ENCODE measurements at places on chromosomes 16 and 17.

DNA sequence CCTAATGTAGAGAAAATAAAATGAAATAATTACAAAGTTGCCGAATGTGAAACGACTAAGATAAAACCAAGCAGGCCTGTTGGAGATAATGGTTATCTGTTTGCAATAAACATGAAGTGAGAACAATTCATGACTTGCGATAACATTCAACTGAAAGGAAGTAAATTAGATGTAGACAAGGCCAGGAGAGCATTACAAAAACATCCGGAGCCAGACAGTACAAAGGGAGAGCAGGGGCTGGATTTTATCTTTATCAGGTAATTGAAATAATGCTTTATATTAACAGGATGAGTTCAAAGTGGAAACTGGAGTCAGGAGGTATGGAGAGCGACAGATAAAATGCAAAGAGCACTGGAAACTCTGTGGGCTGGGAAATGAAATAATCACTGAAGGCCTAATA, 265.6 kb upstream of the GOT2 start:
- DNase-seq = no peak

- no peak for DNase-seq
Measured at GRCh38 chr16:80841231-80841630, 36.8 kb upstream of the CDYL2 start.

DNA sequence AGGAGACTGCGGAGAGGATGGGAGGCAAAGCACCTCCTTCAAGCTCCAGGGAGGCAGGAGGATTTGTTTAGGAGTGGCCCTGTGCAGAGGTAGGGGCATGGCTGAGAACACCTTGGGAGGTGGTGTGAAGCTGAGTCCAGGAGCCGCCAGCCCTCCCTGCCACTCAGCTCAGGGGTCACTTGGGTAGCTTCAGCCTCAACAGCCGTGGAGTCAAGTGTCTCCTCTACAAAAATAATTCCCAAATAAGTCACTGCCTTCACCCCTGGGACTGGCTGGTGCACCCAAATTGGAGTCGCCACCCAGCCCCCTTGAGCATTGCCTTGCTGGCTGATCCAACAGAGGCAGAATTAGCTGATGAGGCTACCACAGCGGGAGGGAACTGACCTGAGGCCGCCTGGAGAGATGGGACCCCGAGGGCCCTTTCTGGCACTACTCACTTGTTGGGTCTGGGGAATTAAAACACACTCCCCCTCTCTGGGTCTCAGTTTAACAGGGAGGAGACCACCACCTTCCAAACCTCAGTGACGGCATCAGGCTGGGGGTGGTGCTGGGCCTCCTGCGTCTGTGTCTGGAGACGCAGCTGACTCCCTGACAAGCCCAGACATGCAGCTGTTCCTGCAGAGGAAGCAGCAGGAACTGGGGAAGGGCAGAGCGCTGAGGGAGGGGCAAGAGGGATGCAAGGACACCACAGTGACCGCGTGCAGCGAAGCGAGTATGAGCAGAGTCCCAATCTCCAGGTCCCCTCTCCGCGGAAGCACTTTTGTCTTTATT, 87.9 kb upstream of the TOB1 start:
- no peak for DNase-seq

DNA sequence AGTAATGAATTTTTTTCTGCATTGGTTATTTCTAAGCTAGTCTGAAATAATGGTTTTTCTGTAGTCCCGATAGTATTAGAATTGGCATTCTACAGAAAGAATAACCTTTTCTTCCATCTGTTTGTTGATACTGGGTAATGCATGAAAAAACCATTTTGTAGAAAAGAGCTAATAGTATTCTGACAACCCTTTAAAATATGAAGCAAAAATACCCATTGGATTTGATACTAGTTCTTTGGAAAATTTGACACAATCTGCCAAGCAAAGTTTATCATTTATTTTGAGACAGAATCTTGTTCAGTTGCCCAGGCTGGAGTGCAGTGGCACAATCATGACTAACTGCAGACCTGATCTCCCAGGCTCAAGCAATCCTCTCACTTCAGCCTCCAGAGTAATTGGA, 366.8 kb upstream of the MON1B start:
- no peak for DNase-seq
